Skeletal muscle cell (primary cell): ENCODE measurements at places on chromosomes 5 and 9.

DNA sequence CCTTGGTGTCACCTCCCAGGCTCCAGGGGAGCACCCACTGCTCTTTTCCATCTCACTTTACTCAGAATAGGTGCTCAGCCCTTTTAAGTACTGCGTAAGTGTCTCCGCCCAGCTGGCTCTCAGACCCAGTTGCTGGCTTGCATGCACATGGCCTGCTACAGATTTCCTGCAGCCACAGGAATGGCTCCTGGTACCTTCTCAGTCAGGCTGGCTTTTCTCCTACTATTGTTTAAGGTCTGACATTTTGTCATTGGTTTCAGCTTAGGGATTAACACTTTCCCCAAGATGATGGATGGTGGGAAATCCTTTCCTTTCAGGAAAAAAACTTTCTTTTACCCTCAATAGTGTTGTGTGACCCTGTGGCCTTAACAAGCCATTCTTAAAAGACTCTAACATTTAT is 1652.3 kb upstream of the WWC1 start:
- no peak for DNase-seq

DNA sequence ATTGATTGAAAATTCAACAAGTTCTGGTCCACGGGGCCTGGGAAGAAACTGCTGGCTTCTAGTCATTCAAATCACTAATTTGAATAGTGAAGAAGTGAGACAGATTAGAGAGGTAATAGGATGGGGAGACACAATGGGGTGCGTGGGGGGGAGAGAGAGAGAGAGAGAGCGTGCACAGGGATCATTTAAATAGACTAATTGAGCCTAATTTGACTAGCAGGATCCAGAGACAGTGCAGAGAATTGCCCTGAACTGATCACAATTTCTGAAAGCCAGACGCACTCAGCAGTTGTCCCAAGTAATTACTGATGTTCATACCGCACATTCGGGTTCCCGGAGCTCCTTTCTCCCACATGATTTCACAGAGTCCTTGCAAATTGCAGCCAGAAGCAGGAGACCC is 50.3 kb upstream of the C5orf58 start:
- no peak for DNase-seq

DNA sequence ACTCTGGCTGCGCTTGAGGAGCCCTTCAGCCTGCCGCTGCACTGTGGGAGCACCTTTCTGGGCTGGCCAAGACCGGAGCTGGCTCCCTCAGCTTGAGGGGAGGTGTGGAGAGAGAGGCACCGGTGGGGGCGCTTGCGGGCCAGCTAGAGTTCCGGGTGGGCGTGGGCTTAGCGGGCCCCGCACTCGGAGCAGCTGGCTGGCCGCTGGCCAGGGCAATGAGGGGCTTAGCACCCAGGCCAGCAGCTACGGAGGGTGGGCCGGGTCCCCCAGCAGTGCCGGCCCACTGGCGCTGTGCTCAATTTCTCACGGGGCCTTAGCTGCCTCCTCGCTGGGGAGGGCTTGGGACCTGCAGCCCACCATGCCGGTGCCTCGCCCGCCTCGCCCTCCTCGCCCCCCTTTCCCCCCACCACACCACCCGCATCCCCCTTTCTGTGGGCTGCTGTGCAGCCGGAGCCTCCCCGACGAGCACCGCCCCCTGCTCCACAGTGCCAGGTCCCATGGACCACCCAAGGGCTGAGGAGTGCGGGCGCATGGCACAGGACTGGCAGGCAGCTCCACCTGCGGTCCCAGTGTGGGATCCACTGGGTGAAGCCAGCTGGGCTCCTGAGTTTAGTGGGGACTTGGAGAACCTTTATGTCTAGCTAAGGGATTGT is 954.5 kb downstream of the DTWD2 start:
- no peak for DNase-seq

DNA sequence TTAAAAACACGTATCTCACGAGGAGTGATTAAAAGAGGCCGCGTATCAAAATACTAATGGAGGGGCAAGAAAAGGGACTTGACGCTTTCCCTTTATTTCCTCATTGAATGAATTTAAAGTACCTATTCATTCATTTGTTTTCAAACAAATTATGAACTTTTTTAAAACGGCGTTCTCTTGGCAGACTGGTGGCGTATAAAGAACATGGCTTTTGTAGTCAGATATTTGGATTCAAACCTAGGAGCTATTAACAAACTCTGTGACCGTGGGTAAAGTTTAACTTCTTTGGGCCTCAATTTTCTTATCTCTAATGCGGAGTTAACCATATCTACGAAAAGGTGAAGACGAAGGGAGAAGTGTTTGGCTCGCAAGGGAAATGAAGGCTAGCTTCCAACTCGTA is 876 bp downstream of the CAAP1 start:
- no peak for DNase-seq

- DNase-seq, result no peak
Measured at GRCh38 chr9:134437403-134438194, 111.3 kb downstream of the RXRA start.

GRCh38 chr5:80703747-80704146 is 49.0 kb upstream of the DHFR start:
- no peak for DNase-seq

DNA sequence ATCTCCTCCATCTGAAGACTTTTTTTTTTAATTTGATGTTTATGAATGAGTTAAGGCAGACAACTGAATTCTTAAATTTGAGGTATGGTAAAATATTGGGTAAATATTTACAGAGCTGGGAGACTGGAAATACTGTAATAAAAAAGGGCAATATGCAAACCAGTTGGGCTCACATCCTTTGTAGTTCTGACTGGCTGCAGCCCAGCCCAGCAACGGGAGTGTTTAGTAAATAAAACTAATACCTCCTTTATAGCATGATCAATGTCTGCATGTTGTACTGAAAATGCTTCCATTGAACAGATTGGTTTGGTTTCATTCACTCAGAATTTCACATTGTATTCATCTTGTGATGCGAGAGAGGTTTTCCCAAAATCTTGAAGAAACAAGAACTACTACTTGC is 365.0 kb downstream of the DMRT2 start:
- no peak for DNase-seq

GRCh38 chr9:74642376-74642775 is 145.2 kb downstream of the RORB start:
- DNase-seq, result no peak

- no peak for DNase-seq
Measured at GRCh38 chr5:1089621-1090040, 22.2 kb downstream of the SLC12A7 start.
